ENCODE measurements at places on chromosomes 2 and 18.

DNA sequence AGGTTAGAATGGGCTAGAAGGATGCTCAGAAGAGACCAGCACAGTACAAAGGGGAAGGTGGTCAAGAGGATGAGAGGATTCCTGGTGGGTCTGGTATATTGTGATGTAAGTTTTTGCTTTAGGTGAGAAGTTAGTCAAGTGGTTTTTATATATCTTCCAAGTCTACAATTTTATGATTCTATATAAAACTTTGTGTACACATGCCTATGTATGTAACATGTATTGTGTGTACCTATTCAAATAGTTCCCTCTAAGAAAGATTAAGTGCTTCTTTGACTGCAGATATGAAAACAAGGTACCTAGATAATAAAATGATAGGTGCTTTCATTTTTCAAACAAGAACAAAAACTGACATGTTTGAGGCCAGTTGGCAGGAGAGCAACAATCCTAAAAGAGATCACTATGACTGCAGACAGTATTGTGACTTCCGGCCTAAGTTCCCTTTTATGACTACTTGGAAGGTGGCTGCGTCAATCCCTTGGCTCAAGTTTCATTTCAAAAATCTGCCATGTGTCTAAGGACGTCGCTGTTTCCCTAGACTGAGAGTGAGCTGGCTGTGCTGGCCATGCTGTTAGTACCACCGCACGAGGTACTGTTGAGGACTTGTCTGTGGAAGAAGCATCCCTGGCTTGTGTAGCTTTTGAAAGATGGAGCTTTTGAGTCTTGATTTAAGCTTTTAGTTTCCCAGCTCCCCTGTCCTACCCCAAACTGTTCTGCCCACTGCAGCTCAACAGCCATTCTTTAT, 123.1 kb downstream of the PRPF40A start:
- DNase-seq: peak; percentile 33

DNA sequence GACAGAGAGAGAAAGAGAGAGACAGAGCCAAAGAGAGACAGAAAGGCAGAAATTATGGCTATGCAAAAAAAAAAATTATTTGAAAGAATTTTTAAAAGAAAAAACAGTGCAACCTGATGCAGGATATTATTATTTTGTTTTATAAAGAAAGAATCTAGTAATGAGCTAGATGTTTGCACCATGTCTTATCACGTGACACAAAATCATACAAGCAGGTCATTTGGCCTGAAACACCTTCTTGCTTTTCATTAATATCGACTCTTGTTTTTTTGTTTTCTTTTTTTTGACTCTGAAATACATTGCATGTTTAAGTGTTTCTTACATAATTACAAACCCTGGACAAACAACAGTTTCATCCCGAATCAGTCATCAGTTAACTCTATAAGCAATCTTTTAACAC, 606.0 kb downstream of the LRP1B start:
- no peak for DNase-seq

DNA sequence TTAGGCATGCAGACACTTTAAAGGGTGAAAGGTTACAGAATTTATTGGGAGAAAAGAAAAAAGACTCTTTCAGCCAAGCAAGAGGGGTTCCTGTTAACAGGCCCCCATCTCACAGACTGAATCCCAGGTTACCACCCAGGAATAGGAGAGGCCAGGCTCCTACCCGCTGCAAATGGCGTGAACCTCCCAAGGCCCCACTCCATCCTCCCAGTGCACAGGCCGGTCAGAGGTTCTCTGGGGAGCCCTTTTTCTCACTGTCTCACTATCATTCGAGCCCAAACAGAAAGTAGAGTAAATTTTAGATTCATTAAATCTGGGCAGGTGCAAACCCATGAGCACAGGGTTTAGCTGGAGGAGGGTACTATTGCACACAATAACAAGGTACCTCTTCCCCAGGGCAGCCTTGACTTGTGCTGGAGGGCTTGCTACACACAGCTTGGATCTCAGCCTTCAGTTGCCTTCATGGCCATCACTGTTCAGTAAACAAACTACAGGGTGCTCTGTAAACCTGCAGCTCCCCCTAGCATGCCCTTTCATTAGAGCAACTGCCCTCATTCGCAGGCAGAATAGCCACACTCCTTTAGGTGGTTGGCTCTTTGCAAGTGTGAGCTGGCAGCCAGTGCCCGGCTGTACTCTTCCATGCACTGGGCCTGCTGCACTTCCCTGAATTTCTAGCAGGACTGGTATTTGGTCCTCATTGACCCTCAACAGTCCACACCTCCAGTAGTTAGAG, 7.3 kb upstream of the PLEK start:
- DNase-seq: peak; percentile 82

DNA sequence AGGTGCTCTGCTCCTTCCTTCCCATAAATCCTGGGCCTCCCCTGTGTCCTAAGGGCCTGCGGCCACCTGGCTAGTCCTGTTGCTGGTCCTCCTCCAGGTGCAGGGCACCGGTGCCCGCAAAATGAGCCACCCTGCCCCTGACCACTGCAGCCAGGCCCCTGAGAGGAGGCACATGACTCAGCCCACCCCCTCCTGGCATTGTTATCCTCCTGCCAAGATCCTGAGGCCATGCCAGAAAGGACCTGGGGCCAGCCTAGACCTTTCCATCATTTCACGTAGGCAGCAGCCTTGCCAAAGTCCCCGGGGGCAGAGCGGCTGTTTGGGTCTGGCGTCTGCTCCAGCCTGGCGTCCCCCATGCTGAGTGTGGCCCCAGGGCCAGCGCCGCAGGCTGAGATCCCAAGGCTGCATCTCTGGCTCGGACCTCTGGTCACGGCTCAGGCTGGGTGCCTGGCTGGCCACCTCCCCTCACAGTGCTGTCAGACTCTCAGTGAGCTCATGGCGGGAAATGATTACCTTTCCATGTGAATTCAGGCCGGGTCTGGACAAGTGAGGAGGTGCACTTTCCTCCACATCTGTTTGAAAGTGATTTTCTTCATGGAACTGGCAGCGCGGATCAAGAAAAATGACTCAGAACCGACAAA, 81.0 kb downstream of the NDUFA10 start:
- no peak for DNase-seq

DNA sequence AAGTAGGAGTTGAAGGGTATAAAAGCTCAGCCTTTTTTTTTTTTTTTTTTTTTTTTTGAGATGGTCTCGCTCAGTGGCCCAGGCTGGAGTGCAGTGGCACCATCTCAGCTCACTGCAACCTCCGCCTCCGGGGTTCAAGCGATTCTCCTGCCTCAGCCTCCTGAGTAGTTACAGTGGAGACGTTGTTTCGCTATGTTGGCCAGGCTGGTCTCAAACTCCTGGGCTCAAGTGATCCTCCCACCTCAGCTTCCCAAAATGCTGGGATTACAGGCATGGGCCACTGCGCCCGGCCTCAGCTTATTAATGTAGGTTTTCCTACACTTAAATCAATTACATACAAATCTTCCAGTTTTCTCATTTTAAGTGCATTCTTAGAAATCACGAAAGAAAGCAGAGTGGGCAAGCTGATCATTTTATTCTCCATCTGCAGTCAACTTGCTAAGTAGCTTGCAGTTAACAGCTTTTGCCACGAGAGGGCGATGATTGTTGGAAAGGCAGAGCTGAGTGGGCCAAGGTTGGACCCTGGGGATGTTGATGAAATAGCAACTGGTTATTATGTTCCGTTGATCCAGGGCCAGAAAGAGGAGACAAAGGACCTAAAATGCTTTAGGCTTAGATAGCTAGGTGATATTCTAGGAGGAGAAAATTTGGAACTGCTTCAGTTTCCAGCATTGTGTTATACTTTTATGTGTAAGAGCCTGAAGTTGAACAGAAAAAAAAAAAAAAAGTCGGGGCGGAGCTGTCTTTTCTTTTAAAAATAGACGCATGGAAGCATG, 234.4 kb upstream of the EPAS1 start:
- peak; percentile 81 for DNase-seq

DNA sequence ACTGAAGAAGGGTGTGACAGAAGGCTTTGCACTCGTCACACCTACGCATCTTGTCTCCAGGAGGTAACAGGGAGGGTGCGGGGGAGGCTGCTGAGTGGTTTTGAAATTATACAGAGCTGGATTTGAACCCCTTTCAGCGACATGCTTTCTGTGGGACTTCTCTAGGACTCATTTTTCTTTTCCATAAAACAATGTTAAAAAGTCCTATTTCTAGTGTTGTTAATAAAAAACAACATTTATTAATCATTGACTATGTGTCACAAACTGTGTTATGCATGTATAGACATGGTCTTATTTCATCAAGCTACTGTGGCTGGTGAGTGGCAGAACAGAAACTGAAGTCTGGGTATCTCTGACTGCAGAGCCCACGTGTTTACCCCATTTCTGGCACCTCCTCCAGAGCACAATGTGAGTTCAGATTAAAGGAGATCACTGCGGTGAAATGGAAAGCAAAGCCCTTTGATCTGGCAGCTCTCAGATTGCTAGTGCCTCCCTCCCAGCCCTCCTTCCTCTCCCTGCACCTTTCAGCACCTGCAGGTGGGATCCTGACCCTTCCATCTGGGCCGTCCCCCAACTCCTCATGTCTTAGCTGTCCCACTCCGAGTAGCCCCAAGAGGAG, 315.5 kb upstream of the MYT1L start:
- DNase-seq: no peak

- DNase-seq: no peak
Observed at GRCh38 chr2:55151733-55152433, 80.2 kb downstream of the CLHC1 start.

DNA sequence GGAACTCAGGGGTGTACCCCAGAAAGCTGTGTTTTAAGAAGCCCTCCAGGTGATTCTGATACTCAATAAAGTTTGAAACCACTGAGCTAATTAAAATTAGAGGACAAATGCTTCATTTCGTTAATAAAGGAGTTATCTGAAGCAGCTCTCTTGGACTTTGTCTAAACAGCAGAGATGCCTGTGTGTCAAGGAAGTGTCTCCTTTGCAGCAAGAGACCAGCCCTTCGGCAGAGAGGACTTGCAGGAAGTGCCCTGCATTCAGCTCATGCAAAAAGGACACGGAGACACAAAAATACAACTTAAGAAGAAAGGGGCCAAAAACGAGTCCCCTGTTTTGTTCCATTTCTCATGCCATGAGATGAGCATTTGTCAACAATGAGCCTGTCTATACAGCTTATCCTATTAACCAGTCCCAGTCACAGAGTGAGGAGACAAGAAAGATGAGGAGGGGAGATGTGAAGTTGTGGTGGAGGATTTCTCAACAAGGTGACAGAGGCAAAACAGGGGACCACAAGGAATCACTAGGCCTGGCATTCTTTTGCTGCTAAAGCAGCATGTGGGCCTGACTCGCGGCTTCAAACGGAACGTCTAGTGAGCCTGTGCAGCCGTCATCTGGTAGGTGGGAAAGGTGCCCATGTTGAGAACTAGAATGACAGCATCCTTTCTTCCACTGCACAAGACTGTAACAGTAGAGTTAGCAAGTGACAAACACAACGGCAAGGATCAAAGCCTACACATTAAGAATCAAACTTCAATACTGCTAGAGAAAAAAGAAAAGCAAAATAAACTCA, 152.3 kb downstream of the ANTXR1 start:
- peak; percentile 48 for DNase-seq

GRCh38 chr2:62660087-62660486, 45.4 kb upstream of the EHBP1 start:
- DNase-seq: no peak

DNA sequence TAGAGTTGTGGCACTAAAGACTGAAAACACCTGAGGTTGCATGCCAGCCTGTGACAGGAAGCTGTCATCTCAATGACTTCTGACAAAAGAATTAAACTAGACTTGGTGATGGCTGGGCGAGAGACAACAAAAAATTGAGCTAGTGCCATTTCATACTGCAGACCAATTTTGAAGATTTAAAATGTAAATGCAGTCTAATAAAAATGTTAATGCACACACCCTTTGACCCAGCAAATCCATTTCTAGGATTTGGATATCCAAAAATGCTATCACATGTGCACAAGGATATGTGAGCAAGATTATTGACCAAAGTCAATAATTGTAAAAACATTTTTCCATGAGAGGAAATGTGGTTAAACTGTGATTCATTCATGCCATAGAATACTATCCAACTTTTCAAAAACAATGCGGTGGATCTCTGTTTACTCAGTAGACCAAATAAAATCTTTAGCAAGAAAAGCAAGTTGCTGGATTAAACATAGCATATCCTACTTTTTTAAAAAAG, 5.6 kb downstream of the FBXO36 start:
- no peak for DNase-seq

DNA sequence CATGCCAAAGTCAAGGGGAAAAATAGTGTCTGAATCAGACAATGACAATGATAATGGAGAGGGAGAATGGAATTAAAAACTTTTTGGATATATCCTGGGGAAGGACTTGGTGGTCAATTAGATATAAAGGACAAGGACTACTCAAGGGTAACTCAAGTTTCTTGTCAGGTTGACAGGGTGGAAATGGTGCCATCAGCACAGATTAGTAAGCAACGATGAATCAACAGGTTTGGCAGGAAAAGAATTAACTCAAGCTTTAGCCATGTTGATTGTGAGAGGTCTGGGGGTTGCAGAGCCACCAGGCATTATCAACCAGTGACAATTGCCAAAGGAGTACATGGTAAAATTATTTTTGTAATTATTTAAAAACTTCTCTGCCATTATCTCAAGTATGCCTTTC, 35.8 kb upstream of the SPATS2L start:
- DNase-seq: no peak

GRCh38 chr2:242046206-242046826, 176.8 kb downstream of the RTP5 start:
- DNase-seq: no peak

- DNase-seq: no peak
Observed at GRCh38 chr2:6793913-6794312, 71.8 kb downstream of the CMPK2 start.

GRCh38 chr2:27059141-27059820, 7.8 kb downstream of the AGBL5 start:
- DNase-seq: no peak

- no peak for DNase-seq
Observed at GRCh38 chr2:236693531-236693930, 123.9 kb downstream of the ACKR3 start.

DNA sequence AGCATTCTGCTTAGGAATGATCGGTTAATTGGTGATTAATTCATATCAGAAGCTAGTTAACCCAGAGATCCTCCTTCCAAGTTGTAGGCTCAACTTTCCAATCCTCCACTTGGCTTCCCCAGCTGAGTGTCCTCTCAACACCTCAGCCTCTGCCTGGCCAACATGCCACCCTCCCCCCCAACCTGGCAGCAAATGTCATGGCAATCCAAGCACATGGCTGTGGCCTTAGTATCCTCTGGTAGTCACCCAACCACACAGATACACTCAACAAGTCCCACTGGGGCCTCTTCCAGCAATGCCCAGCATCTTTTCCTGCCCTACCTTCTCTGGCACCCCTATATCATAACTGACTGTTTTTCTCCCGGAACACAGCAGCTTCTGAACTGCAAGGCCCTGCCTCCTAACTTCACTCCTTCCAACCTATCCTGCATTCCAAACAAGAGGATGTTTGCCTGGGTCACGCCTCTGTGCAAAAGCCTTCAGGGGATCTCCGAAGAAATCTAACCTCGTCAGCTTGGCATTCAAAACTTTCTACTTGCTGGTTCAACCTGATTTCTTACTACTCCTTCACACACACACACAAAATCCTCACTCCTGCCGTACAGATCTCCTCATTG, 195.0 kb downstream of the CYP26B1 start:
- DNase-seq: no peak

GRCh38 chr18:48004577-48004976, 74.1 kb upstream of the SMAD2 start:
- no peak for DNase-seq

- peak; percentile 80 for DNase-seq
Observed at GRCh38 chr2:70647873-70648481, 94.4 kb upstream of the TGFA start.

All from NB4 (cell line).